EH (cell line): ENCODE measurements at places on chromosomes 12 and 14.

GRCh38 chr12:3611860-3612703, 121.1 kb downstream of the PRMT8 start:
- no peak for DNase-seq

GRCh38 chr12:31558521-31558920, 32.4 kb downstream of the DENND5B start:
- DNase-seq, result peak; percentile 57

- no peak for DNase-seq
Measured at GRCh38 chr14:47543459-47543858, 131.9 kb downstream of the MDGA2 start.

DNA sequence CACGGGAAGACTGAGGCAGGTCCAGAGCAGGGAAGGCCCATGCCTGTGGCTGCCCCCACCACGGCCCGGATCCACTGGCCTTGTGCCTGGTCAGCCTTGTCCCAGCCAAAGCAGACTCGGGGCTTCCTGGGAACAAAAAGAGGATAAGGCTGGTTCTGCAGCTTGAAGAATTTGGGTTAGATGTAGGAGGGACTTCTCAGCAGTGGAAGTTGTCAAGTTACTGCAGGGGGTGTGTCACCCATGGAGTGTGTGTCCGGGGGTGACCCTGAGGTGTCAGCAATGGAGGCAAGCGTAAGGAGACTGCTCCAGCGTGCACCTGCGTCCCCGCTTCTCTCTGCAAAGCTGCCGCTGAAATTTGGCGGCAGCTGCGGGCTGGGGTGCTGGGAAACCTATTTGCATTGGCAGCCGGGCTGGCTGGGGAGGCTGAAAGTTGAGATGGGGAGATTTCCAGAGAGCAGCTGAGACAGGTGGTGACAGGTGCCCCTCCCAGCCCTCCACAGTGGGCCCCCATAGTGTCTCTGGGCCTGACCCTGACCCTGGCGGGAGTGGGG, 12.5 kb upstream of the TNFAIP2 start:
- peak; percentile 43 for DNase-seq

GRCh38 chr12:127888943-127889719, 377.8 kb upstream of the TMEM132C start:
- DNase-seq, result peak; percentile 75

GRCh38 chr12:84637926-84638325, 274.7 kb downstream of the SLC6A15 start:
- peak; percentile 81 for DNase-seq

GRCh38 chr14:92733007-92733406, 15.4 kb downstream of the LGMN start:
- DNase-seq, result no peak

DNA sequence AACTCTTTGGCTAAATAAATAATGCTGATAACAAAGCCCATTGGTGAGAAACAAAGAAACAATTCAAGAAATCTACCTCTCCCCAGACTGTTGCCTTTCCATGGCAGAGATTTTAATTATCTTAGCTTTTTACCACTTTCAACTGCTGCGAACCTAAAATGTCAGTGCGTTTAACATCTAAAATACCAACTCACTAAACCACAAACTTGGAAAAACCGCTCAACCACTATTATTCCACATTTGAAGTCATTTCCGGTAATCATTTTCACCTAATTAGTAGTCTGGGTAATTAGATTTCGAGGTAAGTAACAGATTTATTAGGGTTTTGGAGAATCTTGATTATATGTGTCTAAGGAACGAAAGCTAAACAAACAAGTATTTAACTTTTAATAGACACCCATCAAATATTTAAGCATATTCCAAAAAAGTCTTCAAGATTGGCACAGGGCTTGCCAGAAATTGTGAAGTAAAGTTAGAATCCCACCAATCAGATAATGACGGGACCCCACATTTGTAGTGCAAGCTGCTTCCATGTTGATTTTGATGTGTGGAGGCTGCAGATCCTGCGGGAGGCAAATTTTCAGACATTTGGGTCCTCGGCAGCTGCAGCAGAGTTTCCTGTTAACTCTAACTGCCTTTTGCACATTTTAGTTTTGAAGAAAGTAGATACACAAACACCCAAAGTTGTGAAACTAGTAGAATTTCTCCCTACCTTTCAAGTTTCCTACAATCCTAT, 4.1 kb downstream of the OTX2 start:
- no peak for DNase-seq

- peak; percentile 95 for DNase-seq
Measured at GRCh38 chr14:21071225-21072030, 1.3 kb downstream of the ARHGEF40 start.

DNA sequence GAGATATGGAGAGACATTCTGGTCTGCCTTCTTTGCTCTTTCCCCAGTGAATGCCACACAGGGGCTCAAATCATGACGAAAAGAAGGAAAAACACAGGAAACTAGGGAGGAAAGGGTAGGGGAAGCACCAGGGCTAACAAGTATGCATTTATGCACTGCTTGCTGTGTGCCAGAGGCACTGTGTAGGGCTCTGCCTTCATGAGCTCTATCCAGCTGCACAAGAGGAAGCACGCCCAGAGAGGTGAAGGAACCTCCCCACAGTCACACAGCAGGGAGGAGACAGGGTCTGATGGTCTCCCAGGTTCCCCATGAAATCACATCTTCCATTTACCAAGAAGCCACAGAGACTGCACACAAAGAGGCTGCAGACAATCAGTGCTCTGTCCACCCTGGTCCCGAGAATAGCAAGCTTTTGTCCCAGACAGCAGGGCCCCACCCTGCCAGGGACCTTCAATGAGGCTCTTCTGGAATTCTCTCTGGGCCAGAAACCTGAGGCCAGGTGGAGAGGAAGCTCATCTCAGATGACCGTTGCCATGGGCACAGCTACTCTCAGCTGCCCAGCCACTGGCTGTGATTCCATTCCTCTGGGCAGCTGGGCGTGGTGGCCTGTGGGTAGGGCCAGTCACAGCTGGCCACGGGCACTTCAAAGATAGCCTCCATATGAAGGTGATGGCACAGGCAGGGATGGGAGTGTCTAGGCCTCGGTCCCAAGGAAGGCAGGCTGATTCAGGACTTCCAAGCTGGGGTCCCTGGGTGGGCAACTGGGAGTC, 7.3 kb upstream of the TRPV4 start:
- no peak for DNase-seq

DNA sequence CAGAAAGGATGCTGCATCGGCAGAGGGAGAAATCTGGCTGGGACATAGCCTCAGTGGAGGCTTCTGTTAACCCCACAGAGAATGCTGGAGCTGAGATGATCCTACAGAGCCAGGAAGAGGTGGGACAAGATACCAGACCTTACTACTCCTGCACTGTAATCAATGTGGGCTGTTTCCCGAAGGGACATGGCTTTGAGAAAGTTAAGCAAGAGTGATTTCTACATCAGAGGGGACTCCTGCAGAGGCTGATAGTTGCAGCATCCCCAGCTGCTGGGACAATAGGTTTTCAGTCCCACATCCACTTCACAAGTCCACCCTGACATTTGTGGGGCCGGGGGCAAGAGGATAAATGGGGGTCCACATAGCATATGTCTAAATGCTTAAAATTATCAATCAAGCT, 22.5 kb upstream of the CMKLR1 start:
- DNase-seq, result no peak

DNA sequence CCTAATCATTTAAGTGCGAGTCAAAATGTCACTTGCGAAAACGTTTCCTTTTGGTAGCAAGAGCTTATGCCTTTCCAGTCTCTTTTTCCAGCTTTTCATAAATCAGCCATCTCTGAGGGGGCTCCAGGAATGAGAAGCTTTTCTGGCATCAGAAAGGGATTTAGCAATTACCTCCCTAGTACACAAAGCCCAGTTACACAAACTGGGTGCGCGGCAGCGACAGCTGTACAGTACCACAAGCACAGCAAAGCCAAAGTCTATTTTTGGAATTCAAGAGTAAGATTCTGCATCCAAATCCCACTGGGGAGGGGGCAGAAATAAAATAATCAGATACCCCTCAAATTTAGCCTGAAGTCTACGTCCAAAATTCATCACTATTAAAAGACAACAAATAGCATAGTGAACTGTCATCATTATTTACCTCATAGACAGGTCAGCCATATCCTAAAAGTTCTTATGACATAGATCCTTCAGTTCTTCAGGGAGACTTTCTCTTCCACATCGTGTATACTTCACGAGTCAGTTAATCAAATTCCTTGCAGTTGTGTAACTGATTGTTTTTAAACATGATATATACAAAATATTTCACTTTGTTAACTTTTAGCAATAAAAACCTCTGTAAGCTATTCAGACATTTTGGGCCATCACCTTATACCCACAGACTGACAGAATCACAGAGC, 150.8 kb downstream of the TTC7B start:
- DNase-seq, result no peak

DNA sequence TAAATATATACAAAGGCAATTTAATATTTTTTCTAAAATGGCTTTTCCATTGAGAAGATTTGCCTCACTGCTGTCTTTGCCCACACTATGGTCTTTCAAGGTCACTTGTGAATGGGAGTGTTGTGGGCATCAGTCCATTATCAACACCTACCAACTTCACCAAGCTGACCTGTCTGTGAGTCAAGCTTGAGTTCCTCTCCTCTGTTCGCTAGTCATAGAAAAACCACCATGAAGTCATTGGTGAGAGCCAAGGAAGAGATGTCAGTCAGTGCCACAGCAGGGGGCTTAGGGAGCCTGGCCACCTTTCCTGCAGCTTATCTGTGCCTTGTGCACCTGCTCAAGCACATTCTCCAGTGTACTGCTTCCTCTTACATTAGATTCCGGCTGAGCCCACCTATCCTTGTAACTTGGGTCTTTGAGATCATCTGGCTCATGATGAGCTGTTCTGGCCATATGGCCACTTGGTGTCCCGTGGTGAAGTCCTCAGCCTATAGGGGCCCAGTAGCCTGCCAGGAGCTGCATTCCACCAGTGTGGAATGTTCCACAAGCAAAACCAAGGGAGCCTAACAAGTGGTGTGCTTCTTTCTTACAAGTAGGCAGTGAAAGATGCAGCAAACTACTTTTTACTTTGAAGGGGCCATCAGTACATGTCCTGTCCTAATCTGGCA, 80.8 kb upstream of the C12orf71 start:
- peak; percentile 63 for DNase-seq

GRCh38 chr12:107450541-107450940, 235.1 kb upstream of the PWP1 start:
- no peak for DNase-seq

GRCh38 chr12:3097836-3098235, 20.7 kb downstream of the TSPAN9 start:
- DNase-seq, result no peak

GRCh38 chr12:108832730-108833354, 24.5 kb downstream of the SSH1 start:
- peak; percentile 96 for DNase-seq

DNA sequence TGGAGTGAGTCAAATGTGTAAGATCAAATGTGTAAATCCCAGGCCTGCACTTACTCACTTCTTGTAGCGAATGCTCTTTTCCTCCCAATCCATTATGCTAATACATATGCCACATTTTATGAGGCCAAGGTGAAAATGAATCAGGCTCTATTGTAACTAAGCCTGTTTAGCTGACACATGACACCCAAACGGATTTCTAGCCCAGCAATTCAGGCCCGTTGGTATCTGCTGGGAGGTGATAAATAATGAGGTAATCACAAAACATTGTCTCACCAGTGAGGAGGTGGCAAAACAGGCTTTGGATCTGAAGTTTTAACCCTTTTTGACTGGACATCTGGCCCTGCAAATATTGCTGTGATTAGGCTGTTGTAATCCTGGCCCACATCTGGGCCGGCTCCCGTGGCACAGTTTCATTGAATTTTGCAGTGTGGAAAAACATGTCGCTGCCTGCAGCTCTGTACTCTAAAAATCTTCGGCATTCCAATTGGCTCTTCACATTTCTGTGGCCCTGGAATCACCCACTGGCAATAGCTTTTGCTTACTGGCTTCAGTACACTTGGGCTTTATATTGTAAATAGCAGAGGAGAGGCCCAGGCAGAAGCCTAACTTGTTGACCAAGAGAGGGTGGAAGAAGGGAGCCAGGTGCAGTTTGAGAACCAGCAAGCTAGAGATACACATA, 106.1 kb downstream of the PAX9 start:
- DNase-seq, result no peak

GRCh38 chr12:55742719-55743405, at the start of gene GDF11:
Gene GDF11, plus strand, starts transcription at chr12:55743122. Its CDS starts 195 bp downstream, at chr12:55743317.
- peak; percentile 81 for DNase-seq

GRCh38 chr12:130446846-130447654, 109.4 kb downstream of the PIWIL1 start:
- no peak for DNase-seq

DNA sequence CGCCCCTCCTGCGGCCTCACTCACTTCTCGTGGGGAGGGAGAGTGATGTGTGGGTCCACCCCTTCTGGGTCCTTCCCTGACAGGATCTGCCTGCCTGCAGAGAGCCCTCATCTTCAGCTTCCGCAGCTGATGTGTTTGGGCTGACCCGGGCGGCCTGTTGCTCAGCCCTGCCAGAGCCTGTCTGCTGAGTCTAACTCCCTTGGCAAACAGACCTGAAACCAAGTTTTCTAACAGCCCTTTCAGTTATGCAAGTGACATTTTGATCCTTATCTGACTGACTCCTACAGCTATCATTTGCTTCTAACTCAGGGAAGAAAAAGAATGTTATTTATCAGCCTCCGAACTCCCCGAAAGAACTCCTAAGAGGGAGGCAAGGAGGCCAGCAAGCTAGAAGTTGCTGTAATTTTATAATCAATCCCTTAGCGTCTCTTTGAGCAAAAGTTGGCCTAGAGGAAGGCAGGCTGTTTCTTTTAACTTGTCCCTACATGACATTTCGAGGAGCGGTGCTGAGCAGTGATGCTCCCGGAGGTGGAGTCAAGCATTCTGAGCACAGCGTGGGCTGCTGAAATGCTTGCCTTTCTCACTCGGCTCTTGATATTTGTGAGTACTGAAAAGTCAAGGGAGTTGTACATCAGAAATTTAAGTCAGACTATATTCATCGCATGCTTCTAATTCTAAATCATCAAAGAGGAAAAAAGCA, 31.5 kb upstream of the CACNA2D4 start:
- peak; percentile 9 for DNase-seq

GRCh38 chr12:104583301-104583700, 126.6 kb downstream of the CHST11 start:
- no peak for DNase-seq

- DNase-seq, result no peak
Measured at GRCh38 chr12:109463756-109464155, 13.3 kb downstream of the KCTD10 start.

DNA sequence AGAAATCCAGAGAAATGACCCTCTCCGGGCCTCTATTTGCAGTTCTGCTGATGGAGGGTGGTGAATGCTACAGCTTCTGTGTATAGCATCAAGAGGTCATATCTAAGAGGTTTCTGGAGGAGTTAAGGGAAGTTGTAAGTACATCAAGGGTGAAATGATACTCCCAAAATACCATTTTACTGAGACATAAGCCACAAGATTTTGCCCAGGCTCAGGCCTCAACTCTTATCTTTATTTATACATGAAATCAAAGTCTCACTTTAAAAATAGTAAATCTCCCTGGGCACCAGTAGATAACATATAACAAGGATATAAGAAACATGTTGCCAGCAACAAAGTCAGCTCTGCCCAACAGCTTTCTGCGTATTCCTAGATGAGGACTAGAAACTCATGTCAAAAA, 40.4 kb downstream of the NIN start:
- peak; percentile 60 for DNase-seq

DNA sequence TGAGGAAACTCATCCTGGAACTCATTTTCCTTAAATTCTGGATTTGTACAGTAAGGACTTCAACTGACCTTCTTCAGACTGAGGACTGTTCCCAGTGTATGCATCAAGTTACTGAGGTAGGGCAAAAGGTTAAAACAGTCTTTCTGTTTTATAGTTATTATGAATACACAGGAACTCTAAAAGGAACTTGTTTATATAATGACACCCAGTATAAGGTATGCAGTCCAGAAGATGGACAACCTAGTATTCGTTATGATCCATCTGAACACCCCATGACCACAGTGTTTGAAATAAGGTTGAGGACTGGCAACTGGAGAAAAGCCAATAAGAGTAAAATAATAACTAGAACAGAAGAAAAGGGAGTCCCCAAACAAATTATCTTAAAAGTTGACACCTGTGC, 779.9 kb upstream of the TMEM132C start:
- peak; percentile 58 for DNase-seq
